ENCODE measurements at places on chromosomes 4 and X.
A peak's percentile ranks its signal among the peaks of the same experiment; 100 is the strongest.

- no peak for DNase-seq
These were observed 75.7 kb upstream of the PAK3 start for GRCh38 chrX:111020283-111020682.

DNA sequence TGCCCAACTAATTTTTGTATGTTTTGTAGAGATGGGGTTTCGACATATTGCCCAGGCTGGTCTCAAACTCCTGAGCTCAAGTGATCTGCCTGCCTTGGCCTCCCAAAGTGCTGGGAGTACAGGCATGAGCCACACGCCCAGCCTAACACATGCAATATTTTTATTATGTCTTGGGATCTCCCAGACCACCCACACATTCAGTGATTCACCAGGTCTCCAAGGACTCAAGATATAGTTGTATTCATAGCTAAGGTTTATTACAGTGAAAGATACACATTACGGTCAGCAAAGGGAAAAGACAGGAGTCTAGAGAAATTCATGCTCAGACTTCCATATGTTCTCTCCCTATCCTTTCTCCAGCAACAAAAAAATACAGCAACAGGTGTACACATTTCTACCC is 25.5 kb upstream of the FAM120C start:
- DNase-seq, result no peak

GRCh38 chr4:183185018-183185417 is 86.0 kb downstream of the WWC2 start:
- no peak for DNase-seq

- DNase-seq, result no peak
These were observed 265.8 kb downstream of the PCDH18 start for GRCh38 chr4:137266511-137266910.

- no peak for DNase-seq
These were observed 152.7 kb downstream of the TEX11 start for GRCh38 chrX:70755850-70756249.

DNA sequence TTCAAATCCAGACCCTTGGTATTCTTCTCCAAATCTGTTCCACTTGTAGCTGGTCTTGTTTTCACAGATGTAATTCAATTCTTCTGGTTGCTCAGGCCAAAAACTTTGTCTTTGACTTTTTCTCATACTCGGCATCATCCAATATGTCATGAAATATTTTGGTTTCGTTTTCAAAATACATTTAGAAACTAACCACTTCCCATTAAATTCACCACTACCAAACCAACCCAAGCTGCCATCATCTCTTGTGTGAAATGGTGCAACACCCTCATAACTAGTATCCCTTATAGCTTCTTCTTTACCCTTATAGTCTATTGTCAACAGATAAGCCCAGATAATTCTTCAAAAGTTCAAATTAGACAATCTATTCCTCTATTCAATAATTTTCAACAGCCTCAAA is 192.1 kb downstream of the PRR32 start:
- DNase-seq, result no peak

DNA sequence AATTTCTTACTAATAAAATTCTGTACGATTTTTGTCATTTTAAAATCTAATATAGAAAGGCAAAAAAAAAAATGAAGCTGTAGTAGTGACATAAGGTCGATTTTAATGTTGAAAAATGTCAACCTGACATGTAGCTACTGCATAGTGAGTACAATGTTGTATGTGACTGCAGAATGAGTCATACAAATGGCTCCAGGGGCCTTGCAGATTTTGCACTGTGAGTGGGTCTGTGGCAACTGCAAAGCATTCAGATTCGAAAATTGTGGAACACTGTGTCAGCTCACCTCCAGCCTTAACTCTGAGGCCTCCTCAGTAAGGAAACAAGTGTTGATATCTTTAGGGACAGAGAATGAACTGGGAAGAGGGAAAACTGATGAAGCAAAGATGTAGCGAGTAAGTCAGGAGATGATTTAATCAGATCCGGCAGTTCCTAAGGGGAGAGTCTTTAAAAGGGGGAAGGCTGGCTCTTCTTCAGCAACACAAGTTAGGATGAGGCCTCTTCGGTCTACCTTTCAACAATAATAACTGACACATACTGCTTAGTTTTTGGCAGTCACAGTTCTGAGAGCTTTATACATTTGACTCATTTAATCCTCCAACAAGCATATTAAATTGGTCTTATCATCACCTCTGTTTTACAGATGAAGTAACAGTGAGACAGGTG is 24.9 kb downstream of the TKTL2 start:
- no peak for DNase-seq

GRCh38 chr4:11628093-11628725 is 199.5 kb upstream of the HS3ST1 start:
- DNase-seq, result no peak

GRCh38 chr4:39179681-39180080 is 2.6 kb upstream of the WDR19 start:
- DNase-seq, result no peak

DNA sequence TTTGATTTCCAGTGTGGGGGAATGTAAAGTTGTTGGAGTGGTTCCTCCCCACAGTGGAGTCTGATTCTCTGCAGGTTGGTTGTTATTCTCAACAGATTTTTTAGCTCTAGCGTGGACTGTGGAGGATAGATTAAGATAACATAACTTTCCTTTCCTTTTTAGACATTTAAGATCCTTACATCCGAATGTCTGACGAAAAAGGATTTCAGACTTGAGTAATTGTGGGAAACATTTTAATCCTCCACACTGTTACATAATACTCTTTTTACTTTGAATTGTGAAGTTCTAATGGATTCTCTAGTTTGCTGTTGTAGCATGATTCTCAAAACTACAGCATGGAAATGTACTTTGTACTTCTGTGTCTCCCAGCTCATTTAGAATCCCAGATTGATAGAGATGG is 107.8 kb downstream of the ARHGAP10 start:
- DNase-seq, result no peak

DNA sequence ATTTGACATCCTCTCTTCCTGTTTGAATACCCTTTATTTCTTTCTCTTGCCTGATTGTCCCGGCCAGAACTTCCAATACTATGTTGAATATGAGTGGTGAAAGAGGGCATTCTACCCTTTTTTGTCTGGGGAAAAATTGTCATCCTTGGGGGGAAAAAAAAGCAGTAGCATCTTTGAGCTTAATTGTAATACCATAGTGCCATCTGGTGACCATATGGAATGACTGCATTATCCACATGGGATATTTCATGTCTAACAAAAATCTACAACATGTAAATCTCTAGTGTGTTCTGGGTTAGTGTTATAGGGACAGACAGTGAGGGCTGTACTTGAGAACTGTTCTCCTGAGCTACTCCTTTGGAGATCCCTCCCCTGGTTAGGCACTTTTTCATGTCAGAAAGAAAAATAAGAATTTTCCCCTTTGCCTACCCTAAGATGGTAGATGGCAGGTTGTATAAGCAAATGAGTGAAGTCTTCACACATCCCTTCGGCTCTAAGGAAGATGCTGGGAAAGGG is 26.0 kb downstream of the CAPN6 start:
- DNase-seq, result peak; percentile 17

DNA sequence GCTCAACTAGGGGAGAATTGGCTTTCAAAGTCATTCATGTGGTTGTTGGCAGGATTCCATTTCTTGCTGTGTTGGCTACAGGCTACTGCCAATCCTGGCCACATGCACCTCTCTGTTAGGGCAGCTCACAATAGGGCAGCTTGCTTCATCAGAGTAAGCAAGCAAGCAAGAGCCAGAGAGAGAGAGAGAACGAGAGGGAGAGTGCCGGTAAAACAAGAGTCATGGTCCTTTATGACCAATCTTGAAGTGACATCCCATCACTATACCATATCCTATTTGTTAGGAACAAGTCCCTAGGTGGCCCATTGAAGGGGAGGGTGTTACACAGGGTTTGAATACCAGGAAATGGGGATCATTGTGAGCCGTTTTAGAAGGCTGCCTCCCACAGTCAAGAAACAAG is 33.0 kb upstream of the TLR2 start:
- no peak for DNase-seq

DNA sequence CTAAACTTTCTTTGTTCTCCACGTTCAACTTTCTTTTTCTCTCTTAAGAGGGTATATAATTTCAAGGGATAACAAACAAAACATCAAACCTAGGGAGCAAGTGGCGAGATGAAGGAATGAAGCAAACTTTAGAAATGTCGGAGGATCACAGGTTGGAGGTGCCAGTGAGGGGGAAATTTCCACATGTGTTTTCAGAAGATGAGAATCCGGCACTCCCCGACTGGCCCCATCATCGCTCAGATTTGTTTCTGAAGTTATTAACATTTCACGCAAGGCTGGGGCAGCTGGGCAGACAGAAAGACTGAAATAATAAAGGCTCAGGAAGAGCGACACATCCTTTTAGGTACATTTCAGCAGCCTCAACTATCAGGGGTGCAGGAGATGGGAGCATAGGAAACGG is 134.9 kb downstream of the SMIM20 start:
- DNase-seq, result no peak

- DNase-seq, result no peak
These were observed 156.8 kb downstream of the TEX13A start for GRCh38 chrX:105063743-105064142.

DNA sequence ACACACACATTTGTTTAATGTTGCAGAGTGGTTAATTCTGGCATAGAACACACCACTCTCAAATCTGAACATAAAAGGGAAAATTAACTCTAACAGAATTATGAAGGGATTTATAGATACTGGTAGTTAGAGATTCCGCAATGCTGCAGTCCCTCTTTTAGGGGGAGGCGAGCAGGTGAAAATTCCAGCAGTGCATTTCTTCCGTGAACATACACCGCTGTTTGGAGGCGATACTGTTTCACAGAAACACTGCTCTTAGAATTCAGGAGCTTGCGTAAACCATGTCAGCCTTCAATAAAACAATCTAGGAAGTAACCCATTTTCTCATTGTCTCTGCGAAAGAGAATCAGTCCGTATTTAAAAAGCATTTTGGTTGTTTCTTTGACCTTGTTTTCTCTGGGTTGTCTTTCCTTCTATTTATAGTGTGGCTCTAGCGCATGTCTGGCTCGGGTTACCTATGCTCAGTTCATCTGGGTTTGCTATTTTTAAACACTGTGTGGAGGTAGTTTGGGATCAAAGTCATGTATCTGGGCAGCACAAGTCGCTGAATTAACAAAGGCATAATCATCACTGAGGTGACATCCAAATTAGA is 90.4 kb downstream of the GPAT3 start:
- DNase-seq, result no peak

DNA sequence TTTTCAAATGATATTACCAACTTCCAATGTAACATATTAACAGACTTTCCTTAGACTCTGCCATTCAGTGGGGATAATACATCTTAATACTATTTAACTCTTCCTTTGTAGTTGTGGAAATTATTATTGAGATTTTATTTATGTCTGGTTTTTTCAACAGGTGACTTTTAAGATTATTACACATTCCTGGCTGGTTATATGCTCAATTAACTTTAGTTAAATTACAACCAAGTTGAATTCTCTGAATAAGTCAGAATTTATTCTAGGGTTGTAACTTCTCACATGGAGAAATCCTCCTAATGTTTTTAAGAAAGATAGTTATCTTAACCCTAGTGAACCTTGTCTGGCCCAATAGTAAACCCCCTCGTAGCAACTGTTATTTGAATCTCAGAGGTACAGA is 107.3 kb downstream of the SLC10A6 start:
- no peak for DNase-seq

DNA sequence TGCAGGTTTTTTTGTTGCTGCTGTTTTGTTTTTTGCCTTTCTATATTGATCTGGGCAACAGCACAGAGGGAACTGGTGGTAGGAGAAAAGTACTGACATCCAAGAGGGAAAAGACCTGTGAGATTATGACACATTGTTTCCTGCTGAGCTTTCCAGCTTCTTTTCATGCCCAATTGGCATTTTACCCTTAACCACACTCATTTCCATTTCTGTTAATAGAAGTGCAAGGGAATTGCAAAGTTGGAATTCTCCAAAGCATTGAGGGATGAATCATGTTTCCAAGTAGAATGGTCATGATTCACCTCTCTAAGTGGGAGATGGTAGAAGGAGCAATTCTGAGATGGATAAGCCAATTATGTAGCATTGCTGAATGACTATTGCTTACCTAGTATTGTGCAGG is 161.5 kb downstream of the PPARGC1A start:
- no peak for DNase-seq

DNA sequence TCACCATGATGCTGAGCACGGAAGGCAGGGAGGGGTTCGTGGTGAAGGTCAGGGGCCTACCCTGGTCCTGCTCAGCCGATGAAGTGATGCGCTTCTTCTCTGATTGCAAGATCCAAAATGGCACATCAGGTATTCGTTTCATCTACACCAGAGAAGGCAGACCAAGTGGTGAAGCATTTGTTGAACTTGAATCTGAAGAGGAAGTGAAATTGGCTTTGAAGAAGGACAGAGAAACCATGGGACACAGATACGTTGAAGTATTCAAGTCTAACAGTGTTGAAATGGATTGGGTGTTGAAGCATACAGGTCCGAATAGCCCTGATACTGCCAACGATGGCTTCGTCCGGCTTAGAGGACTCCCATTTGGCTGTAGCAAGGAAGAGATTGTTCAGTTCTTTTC is 4.0 kb downstream of the HNRNPH2 start:
- no peak for DNase-seq

DNA sequence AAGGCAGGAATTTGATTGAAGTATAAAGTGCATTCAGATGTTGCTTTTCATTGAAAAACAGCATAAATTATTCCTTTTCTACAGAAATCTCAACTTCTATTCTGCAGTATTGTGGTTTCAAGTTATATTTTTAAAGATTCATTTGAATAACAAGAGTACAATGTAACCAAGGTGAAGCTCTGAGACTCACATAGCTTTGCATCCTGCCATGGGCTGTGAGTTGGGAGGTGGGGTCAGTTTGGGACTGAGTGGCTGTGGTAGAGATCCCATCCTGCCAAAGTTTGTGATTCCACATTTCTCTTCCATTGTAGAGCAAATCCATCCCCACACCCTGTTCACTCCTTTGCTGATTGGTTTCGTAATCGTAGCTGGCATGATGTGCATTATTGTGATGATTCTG is 69.2 kb downstream of the KIT start:
- DNase-seq, result no peak

GRCh38 chrX:4435905-4436304 is 722.5 kb upstream of the PRKX start:
- no peak for DNase-seq

DNA sequence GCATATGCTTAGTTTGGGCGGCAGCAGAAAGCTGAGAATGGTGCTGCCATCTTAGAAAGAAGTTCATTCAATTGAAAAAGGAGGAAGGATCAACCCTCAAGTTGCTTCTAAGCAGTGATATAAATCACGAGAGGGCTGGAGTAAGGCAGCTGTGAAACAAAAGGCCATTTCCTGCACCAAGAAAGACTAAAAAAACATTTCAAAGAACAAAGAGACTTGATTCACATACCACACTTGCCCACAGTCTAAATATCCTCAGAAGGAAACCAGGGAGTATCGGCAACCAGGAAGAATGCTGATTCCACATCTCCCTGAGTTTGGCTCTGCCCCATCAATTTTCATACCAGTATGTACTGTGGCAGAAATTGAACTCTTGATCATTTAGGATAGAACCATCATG is 240.1 kb downstream of the OPHN1 start:
- no peak for DNase-seq

GRCh38 chr4:121370729-121371325 is 10.0 kb downstream of the QRFPR start:
- DNase-seq, result peak; percentile 29

Data from NCI-H1105 treated with DMSO at 0.1 percent for 48 hours (cell line).